ENCODE measurements at places on chromosomes 4 and X. TPM values are rescaled to one million over a fixed set of nuclear protein-coding genes. Genes with fewer than 3 reads are reported as not detected.

The ADGRG2 gene
- 0.39 TPM for total RNA-seq

DNA sequence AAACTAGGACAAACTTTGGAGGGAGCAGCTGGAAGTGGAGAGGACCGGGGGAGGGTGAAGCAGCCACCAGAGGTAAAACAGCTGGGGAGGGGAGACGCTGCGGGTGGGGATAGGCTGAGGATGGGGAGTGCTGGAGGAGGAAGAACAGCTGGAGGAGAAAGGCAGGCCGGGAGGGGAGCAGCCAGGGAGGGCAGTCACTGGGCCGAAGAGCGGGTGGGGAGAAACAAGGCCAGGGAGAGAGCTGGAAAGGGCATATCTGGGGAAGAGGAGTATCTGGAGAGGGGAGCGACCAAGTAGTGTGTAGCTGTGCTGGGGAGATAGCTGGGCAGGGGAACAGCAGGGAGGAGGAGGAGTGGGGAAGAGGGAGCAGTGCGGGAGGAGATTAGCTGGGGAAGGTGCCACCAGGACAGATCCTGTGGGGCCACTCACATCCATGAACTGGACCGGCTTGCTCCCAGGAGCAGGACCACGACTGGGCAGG is 2.7 kb downstream of the SLC38A5 start:
- no peak for DNase-seq

- DNase-seq, result no peak
These were observed 160.2 kb upstream of the KLF3 start for GRCh38 chr4:38503689-38504395.

GRCh38 chr4:119510395-119511149 is 118.0 kb downstream of the PDE5A start:
- DNase-seq, result no peak

GRCh38 chr4:34091451-34091850 is 2152.9 kb downstream of the ARAP2 start:
- no peak for DNase-seq

GRCh38 chr4:82057990-82058544 is 315.7 kb downstream of the HNRNPD start:
- DNase-seq, result no peak

DNA sequence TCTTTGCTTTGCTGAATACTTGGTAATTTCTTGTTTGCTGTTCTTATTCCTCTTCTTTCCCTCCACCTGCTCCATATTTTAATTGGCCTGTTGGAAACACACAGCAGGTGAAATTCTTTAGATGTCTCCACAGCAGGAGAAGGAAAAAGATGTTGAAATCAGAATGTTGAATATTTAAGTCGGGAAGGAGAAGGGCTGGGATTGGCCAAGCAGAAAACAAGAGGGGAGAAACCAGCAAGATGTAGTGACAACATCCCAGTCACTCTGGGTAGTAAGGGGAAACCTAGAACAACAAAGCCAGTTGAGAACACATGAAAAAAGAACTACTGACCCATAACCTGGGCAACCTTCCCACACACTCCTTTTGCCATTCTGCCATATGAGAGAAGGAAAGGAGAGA is 37.3 kb upstream of the STAG2 start:
- no peak for DNase-seq

- DNase-seq, result no peak
These were observed 1072.8 kb upstream of the PABPC4L start for GRCh38 chr4:135274416-135274815.

DNA sequence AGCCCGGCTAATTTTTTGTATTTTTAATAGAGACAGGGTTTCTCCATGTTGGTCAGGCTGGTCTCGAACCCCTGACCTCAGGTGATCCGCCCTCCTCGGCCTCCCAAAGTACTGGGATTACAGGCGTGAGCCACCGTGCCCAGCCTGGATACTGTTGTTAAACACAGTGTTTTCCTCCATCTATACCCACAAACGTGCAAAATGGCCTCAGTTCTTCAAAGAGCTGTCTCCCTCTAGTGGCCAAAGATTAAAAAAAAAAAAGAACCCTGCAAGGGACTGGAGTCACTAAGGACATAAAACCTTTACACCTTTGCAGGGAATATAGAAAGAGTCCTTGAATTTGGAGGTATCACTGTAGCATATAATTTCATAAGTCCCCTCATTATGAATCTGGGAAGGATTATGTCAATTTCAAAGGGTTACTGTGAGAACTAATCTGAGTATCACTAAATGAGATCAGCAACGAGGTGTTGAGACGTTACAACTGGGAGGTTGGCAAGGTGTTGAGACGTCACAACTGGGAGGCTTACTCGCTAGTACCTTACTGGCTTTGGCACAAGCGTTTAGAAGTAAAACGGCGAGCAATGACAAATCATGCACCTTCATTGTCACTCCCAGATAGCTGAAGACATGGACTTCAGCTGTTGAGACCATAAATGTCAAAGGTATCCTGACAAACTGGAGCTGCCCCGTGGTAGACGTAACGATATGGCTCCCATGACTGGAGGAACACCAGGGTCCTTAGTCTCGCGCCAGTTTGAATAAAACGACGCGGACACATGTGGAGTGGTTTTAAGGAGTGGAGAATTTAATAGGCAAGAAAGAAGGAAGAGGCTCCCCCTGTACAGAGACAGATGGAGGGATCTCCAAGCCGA is 33.4 kb upstream of the ENPP6 start:
- no peak for DNase-seq
